Colonic mucosa (tissue), 4 donors: ENCODE measurements at places on chromosomes 7 and 10. TPM values are rescaled to one million over a fixed set of nuclear protein-coding genes. Genes with fewer than 3 reads are reported as not detected.

- no peak for DNase-seq
These were observed 37.0 kb upstream of the PURB start for GRCh38 chr7:44922351-44922694.

GRCh38 chr7:155551785-155552611 lies 5.6 kb upstream of the CNPY1 start:
- DNase-seq: peak; percentile 26

DNA sequence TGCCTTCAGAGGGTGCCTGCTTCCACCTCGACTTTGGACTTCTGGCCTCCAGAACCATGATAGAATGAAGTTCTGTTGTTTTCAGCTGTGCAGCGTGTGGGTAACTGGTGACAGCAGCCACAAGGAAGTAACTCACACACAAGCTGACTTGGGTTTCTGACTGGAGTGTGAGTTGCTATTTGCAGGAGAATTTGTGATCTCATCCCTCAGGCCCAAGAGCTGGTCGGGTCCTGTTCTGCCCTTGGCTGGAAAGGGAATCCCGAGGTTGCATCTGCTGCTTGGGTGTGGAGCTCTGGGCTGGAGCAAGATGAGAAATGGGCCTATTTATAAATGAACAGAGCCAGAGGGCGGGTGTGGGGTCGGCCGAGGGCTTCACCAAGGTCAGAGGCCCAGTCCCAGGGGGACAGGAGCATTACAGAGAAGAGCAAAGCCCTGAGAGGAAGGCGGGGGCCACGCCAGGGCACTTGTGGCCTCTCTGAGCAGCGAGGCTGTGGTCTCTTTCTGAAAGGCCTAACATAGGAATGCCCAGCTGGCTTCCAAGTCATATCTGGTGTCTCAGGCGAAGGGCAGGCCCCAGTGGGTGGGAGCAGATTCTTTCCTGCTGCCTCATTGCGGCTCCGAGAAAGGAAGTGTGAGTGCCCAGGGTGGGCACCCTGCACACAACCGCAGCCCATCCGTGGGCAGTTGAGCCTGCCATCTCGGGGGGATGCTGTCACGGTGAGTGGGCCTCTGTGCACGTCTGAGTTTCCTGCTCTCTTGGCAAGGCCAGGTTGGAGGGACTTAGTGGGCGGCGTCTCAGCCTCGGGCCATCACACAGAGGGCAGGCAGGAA lies 26.5 kb upstream of the C10orf71 start:
- DNase-seq: no peak

DNA sequence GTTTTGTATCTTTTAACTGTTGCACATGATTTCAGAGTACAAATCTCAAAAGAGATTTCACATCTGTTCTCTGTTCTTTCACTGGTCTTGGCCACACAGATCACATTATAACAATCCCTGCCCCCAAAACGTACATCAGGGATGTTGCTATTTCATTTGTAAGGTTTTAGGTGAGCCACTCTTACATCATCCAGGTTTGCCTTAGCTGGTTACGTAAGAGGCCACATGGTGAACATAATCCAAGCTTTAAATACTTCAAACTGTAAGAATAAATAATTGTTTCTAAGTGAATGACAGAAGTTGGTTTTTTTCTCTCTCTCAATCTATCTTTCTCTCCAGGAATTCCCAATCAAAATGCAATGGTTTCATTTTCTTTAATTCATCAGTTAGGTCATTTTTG lies 245.9 kb upstream of the HGF start:
- no peak for DNase-seq

GRCh38 chr7:49894543-49894942 lies 121.1 kb downstream of the VWC2 start:
- no peak for DNase-seq

GRCh38 chr7:28192786-28193585 lies 12.4 kb upstream of the JAZF1 start:
- no peak for DNase-seq

GRCh38 chr7:8255680-8256655 lies 6.0 kb downstream of the ICA1 start:
- DNase-seq: no peak

DNA sequence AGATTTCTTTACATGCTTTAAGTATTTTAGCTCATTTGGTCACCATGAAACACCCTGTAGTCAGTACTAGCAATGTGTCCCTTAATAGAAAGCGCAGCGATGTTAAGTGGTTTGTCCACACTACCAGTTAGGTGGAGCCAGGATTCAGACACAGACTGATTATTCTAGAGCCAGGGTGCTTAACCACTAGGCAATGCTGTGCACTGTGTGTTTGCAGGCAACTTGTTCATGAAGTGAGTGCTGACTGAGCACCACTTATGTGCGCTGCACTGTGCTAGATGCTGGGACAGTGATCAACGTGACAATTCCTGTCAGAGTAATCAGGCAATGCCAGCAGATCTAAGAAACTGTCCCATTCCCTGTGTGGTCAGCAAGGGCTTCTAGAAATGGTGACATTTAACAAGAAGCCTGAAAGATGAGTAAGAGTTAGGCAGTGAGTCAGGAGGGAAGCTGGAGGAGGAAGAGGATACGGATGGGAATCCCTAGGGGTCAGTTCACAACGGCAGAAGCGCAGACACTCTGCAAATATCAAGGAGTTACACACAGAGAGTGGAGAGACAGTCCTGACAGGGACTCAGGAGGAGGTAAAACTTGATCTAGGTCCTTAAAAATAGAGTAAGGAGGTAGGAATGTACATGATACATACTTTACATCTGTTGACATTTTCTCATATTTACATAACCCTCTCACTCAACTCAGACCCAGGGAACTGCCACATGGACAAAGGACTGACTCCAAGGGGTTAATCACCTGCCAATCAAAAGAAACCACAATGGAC lies 69.7 kb upstream of the EGR2 start:
- DNase-seq: no peak

DNA sequence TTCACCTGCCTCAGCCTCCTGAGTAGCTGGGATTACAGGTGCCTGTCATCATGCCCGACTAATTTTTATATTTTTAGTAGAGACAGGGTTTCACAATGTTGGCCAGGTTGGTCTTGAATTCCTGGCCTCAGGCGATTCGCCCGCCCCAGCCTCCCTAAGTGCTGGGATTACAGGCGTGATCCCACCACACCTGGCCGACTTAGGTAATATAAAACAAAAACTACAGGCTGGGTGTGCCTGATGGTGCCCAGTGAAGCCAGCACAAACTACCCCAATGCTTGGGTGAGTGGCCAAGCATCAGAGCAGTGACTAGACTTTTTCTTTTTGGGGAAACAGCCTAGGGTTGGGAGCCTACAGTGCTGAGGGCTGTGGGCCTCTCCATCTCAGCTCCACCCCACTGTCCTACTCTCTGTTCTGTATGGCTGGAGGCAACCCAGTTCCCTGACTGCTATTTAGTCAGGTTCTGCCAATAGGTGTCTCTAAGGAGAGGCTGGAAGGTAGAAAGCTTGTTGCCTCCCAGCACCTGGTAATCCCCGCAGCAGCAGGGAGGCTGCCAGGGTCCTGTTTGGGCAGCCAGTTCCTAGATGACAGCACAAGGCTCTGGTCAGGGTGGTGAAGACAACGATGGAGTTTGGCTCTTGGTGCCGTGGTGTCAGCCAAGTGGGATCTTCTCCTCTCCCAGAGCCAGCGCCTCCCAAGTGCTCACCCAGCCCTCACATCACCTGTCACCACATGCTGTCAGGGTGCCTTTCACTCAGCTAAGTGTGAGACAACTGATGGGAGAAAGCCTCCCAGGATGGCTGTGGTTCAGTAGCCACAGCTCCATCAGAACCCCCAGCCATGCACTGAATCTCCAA lies 10.4 kb upstream of the NACAD start:
- DNase-seq: no peak

- no peak for DNase-seq
These were observed 9.9 kb downstream of the MICU1 start for GRCh38 chr10:72615970-72616369.

- DNase-seq: no peak
These were observed 31.9 kb downstream of the LRRC18 start for GRCh38 chr10:48907730-48908129.

- DNase-seq: no peak
These were observed 1.8 kb upstream of the CAV2 start for GRCh38 chr7:116497708-116498107.

DNA sequence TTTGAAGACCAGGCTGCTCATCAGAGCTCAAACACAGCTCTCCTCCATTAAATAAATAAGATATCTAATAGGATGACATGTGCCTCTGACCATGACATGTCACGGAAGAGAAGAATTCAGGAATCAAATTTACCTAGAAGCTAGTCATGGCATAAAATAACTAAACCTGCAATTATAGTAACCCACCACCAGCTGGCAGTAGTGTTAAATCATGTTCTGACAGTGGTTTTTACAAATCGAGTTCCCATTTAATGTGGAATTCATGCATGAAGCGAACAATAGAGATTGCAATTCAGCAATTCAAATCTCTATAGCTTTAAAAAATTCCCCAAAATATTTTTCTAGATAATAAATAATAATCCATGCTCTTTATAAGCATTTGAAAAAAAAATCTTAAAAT lies 74.6 kb upstream of the IKZF1 start:
- DNase-seq: no peak

- DNase-seq: peak; percentile 54
These were observed 993 bp downstream of the ZC3HAV1 start for GRCh38 chr7:139108266-139109187.

DNA sequence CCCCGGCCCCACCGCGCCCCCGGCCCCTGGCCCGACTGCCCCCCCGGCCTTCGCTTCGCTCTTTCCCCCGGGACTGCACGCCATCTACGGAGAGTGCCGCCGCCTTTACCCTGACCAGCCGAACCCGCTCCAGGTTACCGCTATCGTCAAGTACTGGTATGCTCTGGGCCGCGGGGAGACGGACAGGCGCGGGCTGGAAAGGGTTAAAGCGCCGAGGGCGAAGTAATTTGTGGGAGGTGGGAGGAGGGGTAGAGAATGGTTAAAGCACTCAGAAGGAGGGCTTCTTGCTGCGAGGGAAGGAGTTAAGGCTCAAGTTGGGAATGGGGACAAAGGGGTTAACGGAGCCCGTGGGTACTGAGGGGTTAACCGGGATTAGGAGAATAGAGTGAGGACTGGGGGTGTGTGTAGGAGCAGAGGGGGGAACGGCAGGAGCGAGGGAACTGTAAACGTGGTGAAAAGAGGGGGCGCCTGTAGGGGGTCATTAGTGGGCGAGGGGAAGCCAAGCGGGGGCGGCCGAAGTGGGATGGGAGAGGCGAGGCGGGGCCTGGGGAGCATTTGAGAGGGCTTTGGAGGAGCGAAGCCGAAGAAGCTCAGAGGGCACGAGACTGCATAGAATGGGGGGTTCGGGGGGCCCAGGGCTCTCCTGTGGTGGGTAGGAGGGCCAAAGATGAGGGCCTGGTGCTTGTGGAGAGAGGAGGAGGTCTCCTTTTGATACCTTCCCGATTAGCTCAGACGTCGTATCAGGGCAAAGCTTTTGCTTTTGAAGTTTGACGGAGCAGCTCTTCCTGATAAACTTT lies 605 bp downstream of the SUFU start:
- DNase-seq: peak; percentile 47

- DNase-seq: no peak
These were observed 1.7 kb downstream of the ADO start for GRCh38 chr10:62806251-62806650.

- DNase-seq: no peak
These were observed 44.5 kb upstream of the MNX1 start for GRCh38 chr7:157054927-157055326.

EPO gene
- total RNA-seq: not detected

FBXL13 gene
- total RNA-seq: 0.64 TPM

OR2A12 gene
- total RNA-seq: not detected

CCDC3 gene
- 1.4 TPM for total RNA-seq

ATOH7 gene
- total RNA-seq: 0.17 TPM

ZDHHC16 gene
- 31.4 TPM for total RNA-seq
